Activated naive CD4-positive, alpha-beta T cell treated with anti-CD3 and anti-CD28 coated beads for 36 hours (primary cell): ENCODE measurements at places on chromosomes 3 and 15. TPM values are rescaled to one million over a fixed set of nuclear protein-coding genes. Genes with fewer than 3 reads are reported as not detected.

Gene ZMAT3
- total RNA-seq, result 28.3 TPM

Gene TRPM1
- total RNA-seq, result not detected

DNA sequence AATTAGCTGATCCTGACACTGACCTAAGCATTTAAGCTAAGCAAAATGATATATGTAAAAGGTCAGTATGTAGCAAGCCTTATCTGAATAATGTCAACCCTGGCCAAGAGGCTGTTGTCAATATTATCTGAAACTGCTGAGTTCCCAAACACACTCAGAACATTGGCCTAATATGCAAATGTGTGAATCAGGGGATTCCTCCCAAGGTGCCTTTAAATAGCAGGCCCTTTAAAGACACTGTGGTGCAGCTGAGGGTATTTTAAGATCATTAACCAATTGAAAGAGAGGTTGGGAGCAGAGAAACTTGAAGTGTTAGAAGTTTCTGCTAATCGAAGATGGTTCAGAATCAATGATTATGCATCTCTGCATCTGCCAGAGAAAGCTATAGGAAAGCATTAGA lies 207.0 kb downstream of the NTRK3 start:
- no peak for DNase-seq
- no peaks in the 10 kb centered on the region for H3K4me1 ChIP-seq
- no peak overlapping the region for H3K27ac ChIP-seq
- H3K4me3 ChIP-seq, result no peak overlapping the region
- H3K36me3 ChIP-seq, result no peaks in the 10 kb centered on the region

DNA sequence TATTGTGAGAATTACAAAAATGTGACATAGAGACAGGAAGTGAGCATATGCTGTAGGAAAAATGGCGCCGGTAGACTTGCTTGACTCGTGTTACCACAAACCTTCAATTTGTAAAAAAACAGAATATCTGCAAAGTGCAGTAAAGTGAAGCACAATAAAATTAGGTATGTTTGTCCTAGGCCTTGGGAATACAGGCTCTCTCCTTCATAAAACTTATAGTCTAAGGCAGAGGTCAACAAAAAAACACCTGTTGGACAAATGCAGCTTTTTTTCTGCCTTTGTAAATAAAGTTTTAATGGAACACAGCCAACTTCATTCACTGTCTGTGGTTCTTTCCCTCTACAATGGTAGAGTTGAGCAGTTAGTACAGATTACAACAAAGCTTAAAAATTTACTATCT lies 216.8 kb upstream of the SATB1 start:
- no peak for DNase-seq
- no peak overlapping the region for H3K4me3 ChIP-seq
- H3K36me3 ChIP-seq, result peaks cover 6% of the 10 kb centered on the region
- peaks cover 47% of the 10 kb centered on the region for H3K4me1 ChIP-seq

DNA sequence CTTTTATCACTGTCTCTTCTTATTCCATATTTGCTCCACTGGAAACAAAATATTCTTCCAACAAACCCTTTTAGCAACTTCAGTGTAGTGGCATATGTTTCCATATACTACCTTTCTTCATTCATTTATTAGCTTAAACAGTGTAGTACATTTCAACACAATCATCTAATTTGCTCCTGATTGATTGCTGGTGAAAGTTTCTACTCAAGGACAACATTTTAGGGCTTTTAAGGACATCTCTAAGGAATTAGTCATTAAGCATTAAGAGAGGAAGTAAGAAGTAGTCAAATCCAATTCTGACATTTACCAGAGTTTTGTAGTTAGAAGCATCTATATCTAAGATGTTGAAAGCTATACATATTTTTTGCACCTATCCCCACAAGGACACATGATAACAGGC lies 55.8 kb downstream of the RSRC1 start:
- no peak overlapping the region for H3K27ac ChIP-seq
- peaks cover 10% of the 10 kb centered on the region for H3K4me1 ChIP-seq
- no peak overlapping the region for H3K4me3 ChIP-seq
- no peaks in the 10 kb centered on the region for H3K27me3 ChIP-seq
- no peak for DNase-seq
- H3K36me3 ChIP-seq, result peaks cover 30% of the 10 kb centered on the region

Gene BTLA
- total RNA-seq, result 73.4 TPM

Gene LTK
- not detected for total RNA-seq

DNA sequence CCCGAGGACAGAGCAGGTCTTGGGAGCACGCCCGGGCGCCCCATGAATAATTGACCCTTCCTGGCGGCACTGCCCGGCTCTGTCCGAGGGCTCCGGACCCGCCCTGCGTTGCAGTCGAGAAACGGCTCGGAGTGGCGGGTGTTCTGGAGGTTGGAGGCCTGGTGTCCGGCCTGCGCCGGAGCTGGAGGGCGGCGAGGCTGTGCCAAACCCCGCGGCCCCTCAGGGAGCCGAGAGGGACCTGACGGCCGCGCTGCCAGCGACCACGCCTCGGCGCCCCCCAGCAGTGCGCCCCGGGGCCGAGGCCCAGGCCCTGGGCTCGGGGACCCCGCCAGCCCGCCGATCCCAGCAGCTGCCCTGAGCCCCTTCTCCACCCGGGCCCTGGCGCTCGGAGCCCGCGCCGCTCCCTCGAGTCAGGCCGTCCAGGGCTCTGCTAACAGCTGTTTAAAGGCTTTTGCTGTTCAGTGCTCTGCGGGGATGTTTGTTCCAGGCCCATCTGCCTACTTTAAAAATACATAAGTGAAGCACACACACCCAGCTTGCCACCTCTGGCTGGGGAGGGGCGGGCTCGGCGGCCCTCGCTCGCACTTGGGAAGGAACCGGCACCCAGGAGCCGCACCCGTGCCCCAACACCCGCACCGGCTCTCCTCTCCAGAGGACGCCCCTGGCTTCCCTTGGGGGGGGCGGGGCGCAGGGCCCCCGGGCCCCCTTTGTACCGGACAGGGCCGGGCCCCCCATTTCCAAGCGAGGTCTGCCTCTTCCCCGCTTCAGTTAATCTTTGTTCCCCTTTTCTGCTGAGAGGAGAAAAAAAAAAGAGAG lies 730 bp upstream of the ZNF710 start:
- H3K27ac ChIP-seq, result peak overlapping the region; percentile 97
- H3K4me1 ChIP-seq, result peaks cover 42% of the 10 kb centered on the region
- peaks cover 1% of the 10 kb centered on the region for H3K36me3 ChIP-seq
- no peaks in the 10 kb centered on the region for H3K27me3 ChIP-seq

- peaks cover 7% of the 10 kb centered on the region for H3K4me1 ChIP-seq
- H3K27ac ChIP-seq, result no peak overlapping the region
These were observed 79.9 kb downstream of the TLE3 start for GRCh38 chr15:70017801-70018200.
